ENCODE measurements at places on chromosomes 11 and 22.

DNA sequence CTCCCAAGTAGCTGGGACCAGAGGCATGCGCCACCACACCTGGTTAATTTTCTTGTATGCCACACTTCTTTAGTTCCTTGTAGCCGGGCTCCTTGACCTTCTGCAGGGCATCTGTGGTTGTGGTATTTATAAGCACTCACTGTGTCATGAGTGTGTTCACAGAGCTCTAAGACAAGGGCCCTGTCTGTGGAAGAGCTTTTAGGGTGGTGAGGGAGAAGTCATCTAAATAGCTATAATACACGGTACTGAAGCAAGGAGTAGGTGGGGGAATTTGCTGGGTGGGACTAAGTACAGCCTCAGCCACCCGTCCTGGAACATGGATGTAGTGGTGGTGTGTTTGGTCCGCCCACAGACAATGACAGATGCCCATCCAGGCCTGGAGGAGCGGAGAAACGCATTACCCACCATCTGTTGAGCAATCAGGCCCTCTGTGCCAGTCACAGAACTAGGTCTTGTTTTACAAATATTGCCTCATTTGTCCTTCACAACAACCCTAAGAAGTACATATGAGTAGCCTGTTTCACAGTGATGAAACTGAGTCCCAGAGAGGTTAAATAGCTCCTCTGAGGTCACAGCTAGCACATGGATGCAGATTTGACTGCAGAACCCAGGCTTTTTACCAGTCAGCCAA lies 10.1 kb downstream of the ACO2 start:
- DNase-seq = no peak

DNA sequence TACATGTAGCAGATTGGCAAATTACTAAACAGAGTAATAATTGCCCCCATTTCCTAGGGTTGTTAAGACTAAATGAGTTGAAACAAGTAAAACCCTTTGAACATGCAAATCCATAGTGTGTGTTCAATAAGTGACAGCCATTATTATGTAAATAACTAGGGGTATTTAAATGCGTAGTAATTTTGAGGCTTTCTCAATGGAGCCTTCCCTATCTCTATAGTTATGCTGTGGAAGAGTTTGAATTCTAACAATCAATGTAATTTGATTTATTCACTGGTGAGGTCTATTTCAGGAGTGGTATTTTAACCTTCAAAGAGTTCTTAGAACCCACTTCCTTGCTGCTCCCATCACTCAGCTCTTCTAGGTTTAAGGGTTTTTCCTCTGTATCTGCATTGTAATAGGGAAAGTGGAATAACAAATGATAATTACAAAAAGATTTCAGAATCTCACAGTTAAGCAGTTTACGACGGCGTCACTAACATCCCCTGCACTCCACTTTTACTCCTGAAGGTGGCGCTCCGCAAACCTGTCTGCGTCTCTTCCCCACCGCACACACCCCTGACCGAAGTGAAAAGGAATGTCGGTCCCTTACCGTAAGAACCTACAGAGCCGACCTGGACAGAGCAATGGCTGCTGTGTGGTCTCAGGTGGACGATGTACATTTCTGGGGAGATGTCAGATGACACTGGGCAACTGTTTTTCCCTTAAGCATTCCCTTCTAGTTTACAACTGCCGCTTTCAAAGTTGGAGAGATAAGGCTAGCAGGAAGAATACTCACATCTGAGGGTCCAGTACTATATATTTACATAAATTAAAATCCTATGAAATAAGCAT lies 80.8 kb downstream of the ZC3H12C start:
- DNase-seq = no peak

- no peak for DNase-seq
These were observed 23.9 kb downstream of the NEFH start for GRCh38 chr22:29503811-29504372.

- DNase-seq = no peak
These were observed 5.4 kb upstream of the MAPK8IP1 start for GRCh38 chr11:45879803-45880686.

- DNase-seq = no peak
These were observed 97.5 kb upstream of the ANO3 start for GRCh38 chr11:26234451-26234850.

DNA sequence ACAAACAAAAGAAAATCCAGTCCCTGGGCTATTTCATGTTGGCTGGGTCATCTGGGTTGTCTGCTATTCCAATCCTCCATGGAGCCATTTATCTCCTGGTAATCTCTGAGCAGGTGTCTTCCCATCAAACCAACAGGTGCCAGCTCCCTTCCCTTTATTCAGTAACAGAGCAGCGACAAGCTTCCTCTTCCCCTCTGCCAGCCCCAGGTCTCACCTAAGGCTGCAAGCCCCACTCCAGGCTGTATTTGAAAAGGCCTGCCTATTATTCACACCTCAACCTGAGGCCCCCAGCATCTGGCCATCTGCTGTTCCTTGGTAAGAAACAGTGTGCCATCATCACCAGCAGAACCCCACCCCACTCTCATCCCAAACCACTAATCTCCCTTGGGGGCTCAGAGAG lies 436.2 kb downstream of the BUD13 start:
- DNase-seq = no peak

GRCh38 chr11:129141748-129142523 lies 50.2 kb downstream of the ARHGAP32 start:
- DNase-seq = no peak

- DNase-seq = peak; percentile 75
These were observed 132.4 kb downstream of the MN1 start for GRCh38 chr22:27668828-27669797.

DNA sequence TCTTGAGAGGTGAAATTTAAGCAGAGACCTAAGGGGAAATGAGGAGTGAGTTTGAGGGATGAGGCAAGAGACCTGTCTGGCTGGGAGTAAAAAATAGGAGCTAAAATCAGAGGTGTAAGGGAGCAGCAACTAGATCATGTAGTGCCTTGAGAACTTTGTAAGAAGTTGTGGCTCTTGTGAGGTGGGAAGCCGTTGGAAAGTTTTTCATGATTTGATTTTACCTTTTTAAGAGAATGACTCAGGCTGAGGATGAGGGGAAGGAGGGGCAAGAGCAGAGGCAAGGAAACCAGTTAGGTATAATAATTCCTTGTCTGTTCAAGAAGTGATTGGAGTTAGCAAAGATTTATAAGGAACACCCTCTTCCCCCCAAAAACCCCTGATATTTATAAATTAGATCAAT lies 25.8 kb downstream of the QSER1 start:
- no peak for DNase-seq

DNA sequence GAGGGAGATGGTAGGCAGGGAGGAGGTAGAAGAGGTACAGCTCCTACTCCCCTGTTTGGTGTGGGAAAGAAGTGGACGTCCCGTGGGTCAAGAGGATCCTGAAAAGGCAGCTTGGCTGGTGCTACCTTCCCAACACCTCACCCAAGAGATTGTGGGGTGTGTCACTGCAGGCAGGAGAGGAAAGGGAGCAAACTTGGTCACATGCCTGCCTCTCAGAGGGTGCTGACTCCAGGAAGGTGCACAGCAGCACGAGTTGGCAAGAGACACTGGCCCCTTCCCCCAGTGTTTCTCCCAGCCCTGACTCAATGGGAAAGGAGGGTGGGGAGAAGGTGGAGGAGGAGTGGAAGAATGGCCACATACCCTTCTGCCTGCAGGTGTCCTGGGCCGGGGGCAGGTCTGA lies 99.6 kb downstream of the CSNK2A3 start:
- no peak for DNase-seq

GRCh38 chr11:65381716-65382032 lies 772 bp downstream of the SLC25A45 start:
- DNase-seq = no peak

- no peak for DNase-seq
These were observed 191.5 kb downstream of the MAML2 start for GRCh38 chr11:96151501-96151900.

GRCh38 chr11:126384449-126385070 lies 29.1 kb downstream of the ST3GAL4 start:
- DNase-seq = peak; percentile 83

GRCh38 chr11:60946601-60947264 lies 5.2 kb downstream of the SLC15A3 start:
- no peak for DNase-seq

DNA sequence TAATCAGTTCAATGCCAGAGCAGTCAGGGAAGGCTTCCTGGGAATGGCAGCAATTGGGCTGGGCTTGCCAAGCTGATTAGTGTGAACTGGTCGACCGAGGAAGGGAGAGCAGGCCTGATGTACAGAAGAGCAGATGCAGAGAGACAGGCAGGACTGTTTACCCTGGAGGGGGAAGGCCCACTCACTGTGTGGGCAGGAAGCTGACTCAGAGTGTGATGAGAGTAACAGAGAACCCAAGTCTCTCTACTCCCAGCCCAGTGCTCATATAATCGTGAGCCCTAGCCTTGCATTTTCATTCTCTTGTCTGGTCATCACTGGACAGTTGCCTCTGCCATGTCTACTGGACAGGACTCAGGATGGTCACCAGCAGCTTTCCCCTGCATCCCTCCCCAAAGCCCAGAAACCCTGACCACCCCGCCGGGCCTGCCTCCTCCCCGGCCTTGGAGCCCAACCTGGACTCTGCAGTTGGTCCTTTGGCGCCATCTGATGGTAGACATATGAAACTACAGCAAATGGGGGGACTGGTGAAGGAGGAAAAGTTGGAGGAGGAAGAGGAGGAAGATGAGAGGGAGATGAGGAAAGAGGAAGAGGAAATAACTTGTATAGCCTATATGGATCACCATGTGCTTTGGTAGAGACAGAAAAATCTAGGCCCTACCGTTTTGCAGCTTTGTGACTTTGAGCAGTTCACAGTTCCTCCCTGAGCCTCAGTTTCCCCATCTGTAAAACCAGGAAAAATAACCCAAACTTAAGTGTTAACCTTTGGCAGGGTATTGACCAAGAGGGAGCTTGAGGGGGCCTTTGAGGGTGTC lies 43.4 kb upstream of the PRDM11 start:
- peak; percentile 50 for DNase-seq
